Fibroblast of skin of scalp (primary cell): ENCODE measurements at places on chromosomes 5 and 9.

DNA sequence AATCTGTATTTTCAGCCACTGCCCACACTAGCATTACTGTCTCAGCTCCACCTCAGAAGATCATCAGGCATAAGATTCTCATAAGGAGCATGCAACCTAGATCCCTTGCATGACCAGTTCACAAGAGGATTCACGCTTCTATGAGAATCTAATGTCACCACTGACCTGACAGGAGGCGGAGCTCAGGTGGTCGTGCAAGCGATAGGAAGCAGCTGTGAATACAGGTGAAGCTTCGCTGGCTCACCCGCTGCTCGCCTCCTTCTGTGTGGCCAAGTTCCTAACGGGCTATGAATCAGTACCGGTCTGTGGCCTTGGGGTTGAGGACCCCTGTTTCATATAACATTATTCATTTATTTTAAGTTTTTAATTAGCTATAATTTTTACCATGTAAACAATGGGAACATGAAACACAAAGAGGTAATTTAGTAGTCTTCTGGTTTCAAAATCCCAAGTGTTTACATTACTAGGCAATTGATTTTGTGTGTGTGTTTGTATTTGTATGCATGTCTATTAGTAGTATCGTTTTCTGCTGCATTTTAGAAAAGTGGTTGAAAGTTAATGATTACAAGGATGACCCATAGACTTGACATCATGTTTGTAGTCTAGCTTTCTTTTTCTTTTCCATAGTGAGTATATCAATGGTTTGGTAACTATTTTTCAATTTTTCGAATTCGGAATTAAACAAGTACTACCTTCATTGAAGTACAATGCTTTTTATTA is 159.4 kb downstream of the TENT4A start:
- no peak for DNase-seq

DNA sequence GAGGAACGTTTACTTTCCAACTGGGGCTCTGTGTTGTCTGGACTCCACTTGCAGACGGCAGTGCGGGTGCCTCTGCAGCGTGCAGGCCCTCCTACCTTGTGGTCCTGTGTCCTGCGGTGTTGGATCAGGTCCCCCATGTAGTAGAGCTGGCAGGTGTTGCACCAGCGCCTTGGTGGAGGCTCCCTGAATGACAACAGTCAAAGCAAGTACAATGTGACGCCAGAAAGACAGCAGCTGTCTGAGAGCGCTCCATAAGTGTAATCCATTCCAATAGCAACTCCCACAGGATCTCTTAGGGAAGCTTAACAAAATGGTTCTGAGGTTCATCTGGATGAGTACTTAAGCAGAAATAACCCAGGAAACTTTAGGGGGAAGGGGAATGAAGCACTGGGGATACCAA is 9.9 kb downstream of the BBLN start:
- no peak for DNase-seq

- no peak for DNase-seq
Observed at GRCh38 chr5:39131210-39132127, 57.3 kb upstream of the RICTOR start.

- peak; percentile 92 for DNase-seq
Observed at GRCh38 chr9:132079391-132080091, at the start of gene MED27. MED27 (minus strand) TSS chr9:132079867; CDS start chr9:132079844, 23 bp downstream.

DNA sequence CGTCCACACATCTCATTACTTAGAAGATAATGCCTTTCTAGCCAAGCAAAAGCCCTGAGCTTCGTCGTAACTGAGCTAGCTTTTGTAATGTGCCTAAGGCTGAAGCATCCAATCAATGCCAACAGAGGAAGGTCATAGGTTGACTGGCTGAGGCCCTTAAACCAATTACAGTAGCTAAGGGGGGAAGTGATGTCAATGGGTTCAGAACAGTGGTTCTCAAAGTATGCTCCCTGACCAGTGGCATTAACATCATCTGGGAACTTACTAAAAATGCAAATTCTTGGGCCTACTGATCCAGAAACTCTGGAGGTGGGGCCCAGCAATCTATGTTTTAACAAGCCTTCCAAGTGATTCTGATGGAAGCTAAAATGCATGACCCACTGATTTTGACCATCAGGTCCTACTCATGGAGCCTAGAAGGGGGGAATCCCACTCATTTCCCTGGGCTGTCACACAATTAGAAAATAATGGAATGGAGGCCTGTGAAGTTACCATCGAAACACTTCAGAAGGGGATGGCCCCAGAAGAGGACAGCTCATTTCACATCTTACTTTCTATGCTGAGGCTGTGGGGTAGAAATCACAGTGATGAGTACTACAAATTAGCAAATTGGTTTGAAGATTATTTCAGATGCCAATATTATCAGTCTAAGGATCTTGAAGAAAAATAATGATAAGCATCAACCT is 4.8 kb upstream of the VLDLR start:
- DNase-seq: no peak

GRCh38 chr5:108436696-108437095 is 54.8 kb upstream of the FBXL17 start:
- no peak for DNase-seq

DNA sequence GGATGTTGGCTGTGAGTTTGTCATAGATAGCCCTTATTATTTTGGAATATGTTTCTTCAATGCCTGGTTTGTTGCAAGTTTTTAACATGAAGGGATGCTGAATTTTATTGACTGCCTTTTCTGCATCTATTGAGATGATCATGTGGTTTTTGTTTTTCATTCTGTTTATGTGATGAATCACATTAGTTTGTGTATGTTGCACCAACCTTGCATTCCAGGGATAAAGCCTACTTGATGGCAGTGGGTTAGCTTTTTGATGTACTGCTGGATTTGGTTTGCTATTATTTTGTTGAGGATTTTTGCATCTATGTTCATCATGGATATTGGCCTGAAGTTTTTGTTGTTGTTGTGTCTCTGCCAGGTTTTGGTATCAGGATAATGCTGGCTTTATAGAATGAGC is 225.6 kb downstream of the PCSK1 start:
- no peak for DNase-seq

- DNase-seq: no peak
Observed at GRCh38 chr9:135608999-135609317, 30.4 kb downstream of the GLT6D1 start.

GRCh38 chr9:94212531-94212930 is 46.6 kb upstream of the ZNF169 start:
- no peak for DNase-seq

DNA sequence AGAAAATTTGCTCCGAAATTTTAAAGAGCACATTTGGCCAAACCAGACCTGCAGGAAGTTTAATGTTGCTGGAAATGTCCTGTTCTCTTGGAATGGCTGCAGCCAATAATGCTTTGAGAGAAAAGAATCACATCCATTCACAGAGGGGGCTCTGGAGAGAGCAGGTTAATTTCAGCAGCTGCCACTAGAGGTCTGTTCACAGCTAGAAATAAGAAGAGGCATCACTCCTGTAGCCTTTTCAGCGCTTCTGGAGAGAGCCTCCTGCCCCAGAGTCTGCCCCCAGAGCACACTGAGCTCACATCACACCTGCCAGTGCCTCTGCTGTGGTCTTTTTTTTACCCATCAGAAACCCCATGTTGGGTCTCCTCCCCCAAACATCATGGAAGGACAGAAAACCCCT is 124.8 kb upstream of the RAD23B start:
- DNase-seq: peak; percentile 38

GRCh38 chr5:139646111-139646510 is 2.0 kb upstream of the CXXC5 start:
- no peak for DNase-seq

DNA sequence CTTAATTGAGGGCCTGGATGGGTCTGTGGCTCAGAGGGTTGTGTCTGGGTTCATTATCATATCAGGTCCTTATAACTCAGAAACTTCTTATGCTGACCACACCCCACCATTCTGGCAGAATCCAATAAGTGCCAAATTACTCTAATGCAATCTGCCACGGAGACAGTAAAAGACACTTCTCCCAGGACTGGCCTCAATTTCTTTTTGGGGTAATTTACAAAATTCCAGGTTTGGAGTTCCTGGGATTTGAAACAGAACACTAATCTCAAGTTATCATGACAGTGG is 187.8 kb downstream of the GNAQ start:
- DNase-seq: no peak

DNA sequence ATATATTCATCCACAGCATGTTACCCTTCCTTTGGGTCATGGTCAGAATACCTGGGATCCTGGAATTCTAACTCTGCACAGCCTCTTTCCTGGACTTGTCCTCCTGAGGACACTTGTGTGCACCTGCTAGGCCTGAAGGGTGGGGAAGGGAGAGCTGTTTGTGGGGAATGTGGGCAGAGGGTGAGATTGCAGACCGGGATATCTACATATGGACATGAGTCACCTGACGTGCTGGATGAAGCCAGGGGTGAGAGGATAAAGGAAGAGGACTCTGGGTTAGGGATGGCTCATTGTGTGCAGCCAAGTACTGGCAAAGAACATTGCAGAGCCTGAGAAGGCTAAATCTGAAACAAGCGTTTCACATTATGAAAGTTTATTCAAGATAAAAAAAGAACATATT is 241.4 kb upstream of the RPS23 start:
- DNase-seq: no peak

DNA sequence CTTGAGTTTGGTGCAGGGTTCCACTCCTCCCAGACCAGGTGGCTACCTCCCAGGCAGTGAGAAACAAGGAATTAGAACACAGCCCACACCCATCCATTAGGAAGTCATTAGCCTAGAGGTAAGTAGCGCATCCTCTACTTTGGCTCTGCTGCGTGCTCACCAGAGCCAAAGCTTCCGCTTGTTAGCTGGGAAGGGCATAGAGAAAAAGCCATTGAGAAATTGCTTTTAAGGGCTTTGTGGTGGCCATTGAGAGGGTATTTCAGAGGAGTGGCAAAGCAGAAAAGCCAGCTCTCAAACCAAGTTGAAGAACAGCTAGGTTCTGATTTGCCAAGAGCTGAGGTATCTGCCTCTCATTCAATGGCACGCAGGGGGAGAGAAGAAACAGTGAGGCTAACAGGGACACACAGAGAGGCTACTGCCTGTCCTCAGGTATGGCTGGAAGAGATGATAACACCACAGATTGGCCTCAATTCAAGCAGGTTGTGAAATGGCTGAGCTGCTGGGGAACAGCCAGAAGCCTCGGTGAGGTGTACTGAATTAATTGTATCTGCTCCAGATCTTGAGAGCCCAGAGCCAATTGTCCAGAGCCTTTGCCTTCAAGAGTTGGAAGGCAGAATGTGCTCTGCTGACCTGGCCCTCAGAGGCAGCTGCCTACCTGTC is 119.4 kb downstream of the NTRK2 start:
- no peak for DNase-seq

DNA sequence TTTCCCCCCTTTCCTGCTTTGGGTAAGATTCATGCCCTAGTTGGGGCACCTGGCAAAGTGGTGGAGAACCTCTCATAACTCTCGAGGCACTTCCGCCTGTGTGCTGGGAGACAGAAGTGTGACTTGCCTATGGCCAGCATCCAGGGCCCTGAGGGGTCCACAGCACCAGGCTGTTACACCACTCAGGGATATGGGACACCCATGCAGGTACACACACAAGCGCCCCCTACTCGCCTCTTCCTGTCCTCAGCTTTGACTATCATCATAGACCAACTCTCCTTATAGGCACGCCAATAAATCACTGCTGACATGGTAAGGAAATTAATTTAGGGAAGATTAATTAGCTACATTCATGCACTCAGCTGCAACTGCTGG is 45.4 kb downstream of the SHB start:
- no peak for DNase-seq

DNA sequence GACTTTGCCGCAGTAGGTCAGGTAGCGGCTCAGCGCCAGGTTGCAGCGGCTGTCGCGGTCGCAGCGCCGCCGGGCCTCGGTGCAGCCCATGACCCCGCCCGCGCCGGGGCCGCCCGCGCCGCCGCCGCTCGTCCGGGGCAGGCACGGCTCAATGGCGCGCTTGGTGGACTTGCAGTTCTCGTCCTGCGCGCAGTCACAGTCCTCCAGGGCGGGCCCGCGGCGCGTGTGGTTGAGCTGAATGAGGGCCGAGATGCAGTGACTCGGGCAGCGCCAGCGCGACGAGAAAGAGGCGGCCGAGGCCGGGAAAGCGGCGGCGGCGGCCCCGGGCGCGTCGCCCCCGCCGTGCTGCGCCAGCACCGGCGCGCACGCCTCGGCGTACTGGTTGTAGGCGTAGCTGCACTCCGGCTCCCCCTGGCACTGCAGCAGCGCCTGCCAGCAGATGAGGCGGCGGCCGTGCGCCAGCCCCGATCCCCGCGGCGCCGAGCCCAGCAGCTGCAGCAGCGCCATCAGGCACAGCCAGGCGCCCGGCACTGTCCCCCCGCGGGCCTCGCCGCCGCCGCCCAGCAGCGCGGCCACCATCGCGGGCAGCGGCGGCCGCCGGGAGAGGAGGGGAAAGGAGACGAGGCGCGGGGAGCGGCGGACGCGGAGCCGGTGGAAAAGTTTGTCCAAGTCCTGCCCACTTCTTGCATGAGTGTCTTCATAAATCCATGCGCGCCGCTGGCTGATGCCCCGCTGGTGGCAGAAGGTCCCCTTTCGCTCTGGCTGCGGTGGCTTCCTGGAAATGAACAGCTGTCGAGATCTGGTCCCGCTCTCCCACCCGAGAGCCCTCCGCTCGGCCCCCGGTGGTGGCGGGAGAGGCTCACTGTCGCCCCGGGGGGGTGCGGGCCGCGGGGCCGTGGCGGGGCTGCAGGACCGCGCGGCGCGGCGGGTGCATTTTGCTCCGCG is 833 bp downstream of the GAS1 start:
- peak; percentile 79 for DNase-seq
